ENCODE measurements at places on chromosomes 11 and 22.

DNA sequence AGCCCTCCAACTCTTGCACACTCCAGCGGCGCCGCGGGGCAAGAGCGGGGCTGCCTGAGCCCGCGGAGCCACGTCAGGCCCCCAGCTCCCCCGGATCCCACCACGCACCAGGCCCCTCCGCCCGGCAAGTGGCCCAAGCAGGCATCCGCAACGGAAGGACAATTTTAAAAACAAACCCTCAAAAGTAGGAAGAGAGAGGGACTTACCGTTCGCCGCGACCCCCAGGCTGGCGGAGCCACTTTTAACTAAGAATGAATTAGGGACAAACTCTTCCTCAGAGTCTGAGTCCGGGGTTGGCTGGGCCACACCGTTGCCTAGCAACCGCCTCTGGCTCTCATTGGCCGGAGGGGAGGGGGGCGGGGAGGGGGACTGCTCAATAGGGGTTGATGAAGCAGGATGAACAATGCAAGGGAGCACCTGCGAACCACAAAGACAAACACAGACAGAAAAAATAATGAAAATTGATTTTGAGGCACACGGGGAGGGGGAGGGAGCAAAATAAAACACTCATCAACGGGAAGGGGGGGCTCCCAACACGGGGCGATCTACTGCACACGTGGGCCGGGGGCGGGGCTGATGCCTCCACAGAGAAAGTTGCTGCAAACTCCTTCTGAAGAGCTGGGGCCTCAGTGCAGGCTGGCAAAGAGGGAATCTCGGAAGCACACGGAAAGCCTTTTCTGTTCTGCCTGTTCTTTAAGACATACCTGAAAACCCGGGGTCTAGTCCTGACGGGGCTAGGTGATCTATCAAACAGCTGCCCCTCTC, 387.5 kb upstream of the NARS2 start:
- DNase-seq: no peak

- no peak for DNase-seq
Observed at GRCh38 chr11:121426476-121427399, 25.4 kb upstream of the SORL1 start.

DNA sequence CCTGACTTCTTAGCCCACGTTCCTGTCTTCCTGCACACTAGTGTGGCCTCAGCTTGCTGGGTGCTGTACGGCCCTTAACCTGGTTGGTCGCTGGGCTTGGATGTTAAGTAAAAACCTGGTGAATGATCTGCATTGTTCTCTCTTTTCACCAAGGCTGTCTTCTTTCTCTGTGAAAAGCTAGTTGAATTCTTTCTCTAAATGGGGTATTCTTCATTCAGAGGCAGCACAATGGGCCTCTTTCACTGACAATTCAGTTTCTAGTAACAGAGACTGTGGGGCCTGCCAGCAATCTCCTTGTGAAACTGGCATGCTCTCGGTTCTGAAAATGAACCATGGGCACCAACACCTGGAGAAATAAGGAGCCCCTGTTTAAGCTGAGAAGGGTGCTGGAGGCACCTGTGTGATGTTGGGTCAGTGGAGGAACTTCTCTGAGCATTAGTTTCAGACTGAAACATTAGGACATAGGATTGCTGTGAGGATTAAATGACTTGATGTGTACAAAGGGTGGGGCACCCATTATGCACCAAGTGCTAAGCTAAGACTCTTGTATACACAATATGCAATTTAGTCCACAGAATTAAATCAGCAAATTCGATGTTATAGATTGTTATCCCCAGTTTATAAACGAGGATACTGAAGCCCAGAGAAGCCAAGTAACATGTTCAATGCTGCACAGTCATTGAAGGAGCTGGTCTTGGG, 33.1 kb upstream of the ELF5 start:
- no peak for DNase-seq

DNA sequence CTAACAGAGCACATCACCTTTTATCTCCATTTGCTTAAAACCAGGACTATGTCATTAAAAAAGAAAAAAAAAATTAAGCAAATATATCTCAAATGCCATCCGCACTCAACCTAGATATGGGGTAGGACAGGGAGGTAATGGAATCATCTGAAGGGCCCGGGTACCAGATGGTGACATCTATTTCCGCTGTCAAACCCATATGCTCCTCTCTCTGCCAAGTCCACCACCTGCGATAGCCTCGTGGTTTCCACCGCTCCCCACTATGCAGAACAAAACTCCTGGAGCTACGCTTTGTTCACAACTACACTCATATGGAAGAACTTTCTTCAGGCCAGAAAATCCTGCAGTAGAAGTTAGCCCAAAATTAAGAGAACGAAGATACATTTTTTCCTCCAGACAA, 31.4 kb downstream of the FEZ1 start:
- no peak for DNase-seq

- no peak for DNase-seq
Observed at GRCh38 chr22:35687461-35687860, 30.2 kb upstream of the APOL5 start.

DNA sequence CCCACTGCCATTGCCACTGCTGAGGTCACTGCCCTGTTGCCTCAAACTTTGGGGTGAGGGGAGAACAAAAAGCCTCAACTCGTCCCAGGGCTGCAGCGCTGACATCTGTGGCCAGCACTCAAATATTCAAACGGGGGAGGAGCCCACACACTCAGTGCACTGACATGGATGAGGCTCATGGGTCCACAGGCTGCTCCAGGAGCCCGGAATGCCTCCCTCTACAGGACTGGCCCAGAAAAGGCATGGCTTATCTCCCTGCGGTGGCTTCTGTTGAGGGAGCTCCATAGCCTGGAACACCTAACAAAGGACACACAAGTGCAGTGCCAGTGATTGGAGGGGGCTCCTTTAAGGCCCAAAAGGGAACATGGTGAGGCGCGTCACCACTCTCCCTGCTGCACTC, 341.1 kb upstream of the LUZP2 start:
- no peak for DNase-seq

GRCh38 chr11:69449320-69450063, 32.0 kb upstream of the LINC01488 start:
- no peak for DNase-seq

DNA sequence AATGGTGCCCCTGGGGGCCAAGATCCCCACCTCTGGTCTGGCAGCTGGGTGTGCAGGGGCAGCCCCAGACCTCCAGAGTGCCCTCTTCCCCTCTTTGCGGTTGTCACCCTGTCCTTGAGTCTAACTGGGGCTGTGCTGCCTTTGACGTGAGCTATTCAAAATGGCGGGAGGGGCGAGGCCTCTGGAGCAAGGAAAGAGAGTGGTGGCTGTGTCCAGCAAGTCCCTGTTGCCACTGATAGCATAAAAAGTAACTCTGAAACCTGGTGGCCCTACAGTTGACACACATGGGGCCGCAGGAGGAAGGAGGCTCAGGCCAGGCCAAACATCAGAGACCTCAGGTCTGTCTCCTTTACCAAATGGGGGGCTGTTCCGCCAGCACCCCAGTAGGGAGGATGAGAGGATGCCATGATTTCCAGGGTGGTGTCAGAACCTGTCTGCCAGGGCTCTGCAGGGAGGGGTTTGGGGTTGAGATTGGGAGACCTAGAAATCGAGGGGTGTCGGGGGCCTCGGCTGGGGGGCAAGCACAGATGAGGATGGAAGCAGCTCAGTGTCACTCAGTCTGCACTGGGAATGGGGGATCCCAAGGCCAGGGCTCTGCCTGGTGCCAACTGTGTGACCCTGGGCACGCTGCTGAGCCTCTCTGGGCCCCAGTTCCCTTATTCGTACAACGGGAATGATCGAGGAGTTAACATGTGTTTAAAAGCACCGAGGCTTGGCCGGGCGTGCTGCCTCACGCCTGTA, 49.2 kb upstream of the KCNQ1OT1 start:
- DNase-seq: no peak

GRCh38 chr11:11841116-11841722, 553 bp upstream of the USP47 start:
- DNase-seq: no peak

DNA sequence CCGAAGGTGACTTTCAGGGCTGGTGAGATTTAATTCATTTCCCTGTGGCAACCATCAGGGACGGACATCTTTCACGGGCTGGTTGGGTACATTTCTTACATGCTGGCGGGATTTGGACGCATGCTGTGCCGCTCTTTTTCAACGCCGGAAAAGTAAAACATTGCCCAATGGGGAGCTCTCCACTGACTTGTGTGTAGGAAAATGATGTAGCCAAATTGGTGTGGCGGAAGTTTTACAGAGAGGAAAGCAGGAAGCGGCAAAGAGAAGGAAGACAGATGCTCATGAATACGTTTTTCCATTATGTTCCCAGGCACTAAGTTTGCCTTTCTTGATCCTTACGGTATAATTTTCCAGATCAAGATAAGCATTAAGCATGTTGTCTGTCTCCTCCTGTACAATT, 375.8 kb downstream of the NTM start:
- DNase-seq: no peak

- no peak for DNase-seq
Observed at GRCh38 chr11:96186806-96187205, 156.2 kb downstream of the MAML2 start.

DNA sequence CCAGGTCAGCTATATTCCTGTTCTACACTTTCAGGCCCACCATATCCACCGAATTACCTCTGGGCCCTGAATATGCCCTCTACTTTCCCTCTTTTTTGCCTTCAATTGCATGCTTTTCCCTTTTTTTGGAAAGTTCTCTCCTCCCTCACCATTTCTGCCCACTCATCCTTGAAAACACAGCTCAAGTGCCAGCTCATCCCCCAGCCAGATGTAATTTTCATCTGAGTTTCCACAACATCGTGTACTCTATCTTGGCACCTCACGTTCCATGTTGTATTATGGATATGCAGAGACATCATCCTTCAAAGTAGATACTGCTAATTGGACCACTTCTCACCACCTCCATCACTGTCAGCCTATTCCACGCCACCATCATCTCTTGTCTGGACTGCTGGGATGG, 129.8 kb upstream of the HSD17B12 start:
- no peak for DNase-seq

- DNase-seq: no peak
Observed at GRCh38 chr11:64624883-64625481, 34.0 kb downstream of the SLC22A12 start.

DNA sequence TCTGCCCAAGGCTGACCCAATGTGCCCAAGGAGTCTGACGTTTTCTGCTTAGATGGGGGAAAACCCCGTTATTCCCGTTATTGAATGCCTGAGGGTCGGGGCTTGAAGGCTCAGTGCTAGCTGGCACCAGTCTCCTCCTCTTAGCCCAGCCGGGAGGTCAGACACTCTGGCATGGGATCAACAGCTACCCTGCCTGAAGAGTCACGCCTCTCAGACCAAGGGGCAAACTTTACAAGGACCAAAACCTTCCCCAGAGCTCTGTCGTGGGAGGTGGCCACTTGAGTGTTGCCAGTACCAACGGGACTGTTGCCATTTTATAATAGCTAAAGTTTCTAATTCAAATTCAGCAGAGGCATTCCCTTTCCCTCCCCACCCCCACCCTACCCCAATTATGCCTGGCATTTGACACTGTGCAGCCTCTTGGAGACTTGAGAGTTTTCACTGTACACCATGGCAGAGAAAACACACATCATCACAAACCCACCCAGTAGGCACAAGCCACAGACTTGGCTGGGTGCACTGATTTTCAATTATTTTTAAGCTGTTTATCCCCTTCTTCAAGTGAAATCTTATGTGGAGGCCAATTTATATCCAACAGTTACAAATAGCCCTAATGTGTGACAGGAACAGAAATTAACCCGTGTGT, 137.5 kb upstream of the SYT13 start:
- no peak for DNase-seq

GRCh38 chr11:57432714-57433163, 5.8 kb upstream of the SLC43A3 start:
- DNase-seq: no peak

GRCh38 chr11:94792451-94792850, 24.3 kb downstream of the AMOTL1 start:
- no peak for DNase-seq

DNA sequence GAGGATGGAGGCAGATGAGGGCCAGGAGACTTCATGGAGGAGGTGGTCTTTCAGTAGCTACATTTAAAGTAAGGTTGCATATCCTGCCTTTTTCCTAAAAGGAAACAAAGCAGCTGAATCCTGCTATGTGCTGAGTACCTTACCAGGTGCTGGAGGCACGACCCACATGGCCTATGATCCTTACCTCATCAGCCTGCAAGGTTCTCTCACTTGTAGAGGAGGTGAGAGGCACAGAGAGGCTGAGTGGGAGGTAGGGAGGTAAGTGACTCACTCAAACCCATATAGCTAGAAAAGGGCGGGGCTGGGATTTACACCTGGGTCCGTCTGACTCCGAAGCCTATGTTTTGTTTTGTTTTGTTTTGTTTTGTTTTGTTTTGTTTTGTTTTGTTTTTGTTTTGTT, 75.8 kb downstream of the BUD13 start:
- DNase-seq: no peak

- DNase-seq: no peak
Observed at GRCh38 chr11:73236854-73237253, 18.8 kb downstream of the P2RY2 start.

GRCh38 chr11:2209370-2209801, 37.8 kb upstream of the TH start:
- DNase-seq: no peak

- DNase-seq: no peak
Observed at GRCh38 chr11:67482275-67482826, 475 bp upstream of the AIP start.

- no peak for DNase-seq
Observed at GRCh38 chr11:76772100-76772782, 10.9 kb upstream of the TSKU start.

DNA sequence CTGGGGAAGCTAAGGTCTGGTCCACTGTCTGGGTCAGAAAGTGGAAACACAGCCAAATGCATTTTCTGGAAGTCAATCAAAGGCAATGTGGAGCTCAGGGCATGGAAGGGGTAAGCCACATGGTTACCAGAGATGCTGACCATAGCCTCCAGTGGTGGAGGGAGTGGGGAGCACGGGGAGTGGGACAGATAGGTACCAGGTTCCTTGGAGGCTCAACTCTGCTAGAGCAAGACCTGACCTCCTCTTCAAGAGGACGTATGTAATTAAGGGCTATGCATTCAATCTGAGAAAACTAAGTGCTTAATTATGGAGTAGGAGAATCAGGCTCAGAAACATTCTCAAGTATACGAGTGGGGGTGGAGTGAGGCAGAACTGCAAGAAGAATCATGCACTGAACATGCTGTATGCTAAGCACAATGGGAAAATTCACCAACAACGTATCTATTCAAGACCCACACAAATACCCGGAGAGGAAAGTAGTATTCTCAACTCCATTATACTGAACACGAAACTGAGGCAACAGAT, 65.2 kb upstream of the PHOX2A start:
- DNase-seq: no peak

- DNase-seq: no peak
Observed at GRCh38 chr11:67289651-67290479, 762 bp downstream of the ANKRD13D start.

Data from activated CD4-positive, CD25-positive, alpha-beta regulatory T cell (primary cell).